Stimulated activated CD4-positive, alpha-beta T cell treated with anti-CD3 and anti-CD28 coated beads, Interleukin-1b, Interleukin-23, amount 100 ng/mL, for 1 hour (primary cell): ENCODE measurements at places on chromosomes 3 and 15.

- DNase-seq = no peak
Observed at GRCh38 chr3:181757694-181758306, 46.1 kb downstream of the SOX2 start.

- no peak for DNase-seq
Observed at GRCh38 chr3:176814285-176814684, 383.0 kb downstream of the TBL1XR1 start.

- no peak for DNase-seq
Observed at GRCh38 chr3:186989429-186989828, 59.1 kb downstream of the ST6GAL1 start.

DNA sequence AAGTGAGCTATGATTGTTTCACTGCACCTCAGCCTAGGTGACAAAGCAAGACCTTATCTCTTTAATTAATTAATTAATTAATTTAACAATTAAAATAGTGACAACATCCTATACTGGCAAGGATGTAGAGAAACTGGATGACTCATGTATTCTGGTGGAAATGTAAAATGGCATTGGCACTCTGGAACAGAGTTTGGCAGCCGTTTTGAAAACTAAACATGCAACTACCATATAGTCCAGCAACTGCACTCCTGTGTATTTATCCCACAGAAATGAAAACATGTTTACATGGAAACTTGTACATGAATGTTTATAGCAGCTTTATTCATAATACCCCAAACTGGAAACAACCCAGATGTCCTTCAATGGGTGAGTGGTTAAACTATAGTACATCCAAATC, 56.6 kb downstream of the ANP32A start:
- no peak for DNase-seq

- no peak for DNase-seq
Observed at GRCh38 chr15:38610748-38611147, 46.1 kb upstream of the RASGRP1 start.

- no peak for DNase-seq
Observed at GRCh38 chr3:98814817-98815420, 51.8 kb downstream of the ST3GAL6 start.

GRCh38 chr3:10391391-10391790, 70.5 kb upstream of the SEC13 start:
- DNase-seq = no peak

DNA sequence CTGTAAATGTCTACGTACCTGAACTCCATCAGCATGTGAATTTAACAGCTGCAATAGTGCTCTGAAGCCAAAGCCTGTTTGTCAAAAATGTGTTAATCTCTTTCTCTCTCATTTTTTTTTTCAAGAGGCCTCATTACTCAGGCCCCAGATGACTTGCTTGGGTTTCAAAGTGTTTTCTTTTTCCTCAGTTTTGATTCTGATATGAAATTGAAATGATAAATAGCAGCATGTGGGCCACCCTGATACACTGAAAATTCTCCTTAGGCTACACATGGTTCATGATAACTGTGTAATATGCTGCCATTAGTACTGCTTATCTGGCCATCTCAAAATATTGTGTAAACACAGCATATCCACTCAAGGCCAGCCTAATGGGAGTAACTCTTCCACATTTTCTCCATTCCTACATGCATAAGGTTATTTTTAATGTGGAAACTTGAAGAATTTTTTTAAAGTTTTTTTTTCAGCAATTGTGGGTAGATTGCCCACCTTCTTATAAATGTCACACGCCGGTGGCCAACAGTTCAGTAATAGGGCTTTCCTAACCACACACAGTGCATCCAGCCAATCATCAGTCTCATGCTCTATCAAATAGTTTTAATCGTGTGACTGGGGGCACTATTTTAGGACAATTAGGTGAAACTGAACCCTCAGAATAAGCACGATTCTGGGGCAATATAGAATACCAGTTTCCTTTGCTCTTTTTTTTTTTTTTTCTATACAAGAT, 13.1 kb upstream of the DENND4A start:
- no peak for DNase-seq

DNA sequence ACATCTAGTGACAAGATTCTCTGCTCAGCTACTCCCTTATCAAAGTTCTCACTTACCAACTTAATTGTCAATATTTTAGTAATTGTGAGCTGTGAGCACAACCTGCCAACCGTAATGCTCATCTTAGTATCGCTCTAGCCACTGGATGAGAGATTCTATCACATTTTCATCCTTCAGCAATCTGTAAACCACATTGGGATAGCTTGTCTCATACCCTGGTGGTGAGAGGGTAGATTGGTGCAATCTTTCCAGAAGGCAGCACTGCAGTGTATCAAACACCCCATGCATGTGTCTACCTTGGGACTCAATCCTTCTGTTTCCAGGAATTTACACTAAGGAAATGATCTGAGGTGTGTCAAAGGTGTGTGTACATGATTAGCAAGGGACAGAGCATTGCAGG, 18.9 kb upstream of the ATP8B4 start:
- DNase-seq = no peak

DNA sequence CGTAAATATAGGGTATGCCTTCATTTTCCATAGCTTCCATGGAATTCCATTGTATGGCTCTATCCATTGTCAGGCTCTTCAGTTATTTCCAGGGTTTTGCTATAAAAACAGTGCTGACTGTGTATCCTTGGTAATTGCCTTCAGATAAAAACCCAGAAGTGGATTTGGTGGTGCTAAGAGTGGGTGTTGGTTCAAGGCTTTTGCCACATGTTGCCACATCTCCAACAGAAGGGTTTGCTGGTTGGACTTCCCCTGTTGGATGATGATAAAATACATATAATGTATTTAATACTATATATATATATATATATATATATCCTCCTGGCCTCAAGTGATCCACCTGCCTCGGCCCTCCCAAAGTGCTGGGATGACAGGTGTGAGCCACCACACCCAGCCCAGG, 97.8 kb downstream of the FLNB start:
- DNase-seq = no peak

DNA sequence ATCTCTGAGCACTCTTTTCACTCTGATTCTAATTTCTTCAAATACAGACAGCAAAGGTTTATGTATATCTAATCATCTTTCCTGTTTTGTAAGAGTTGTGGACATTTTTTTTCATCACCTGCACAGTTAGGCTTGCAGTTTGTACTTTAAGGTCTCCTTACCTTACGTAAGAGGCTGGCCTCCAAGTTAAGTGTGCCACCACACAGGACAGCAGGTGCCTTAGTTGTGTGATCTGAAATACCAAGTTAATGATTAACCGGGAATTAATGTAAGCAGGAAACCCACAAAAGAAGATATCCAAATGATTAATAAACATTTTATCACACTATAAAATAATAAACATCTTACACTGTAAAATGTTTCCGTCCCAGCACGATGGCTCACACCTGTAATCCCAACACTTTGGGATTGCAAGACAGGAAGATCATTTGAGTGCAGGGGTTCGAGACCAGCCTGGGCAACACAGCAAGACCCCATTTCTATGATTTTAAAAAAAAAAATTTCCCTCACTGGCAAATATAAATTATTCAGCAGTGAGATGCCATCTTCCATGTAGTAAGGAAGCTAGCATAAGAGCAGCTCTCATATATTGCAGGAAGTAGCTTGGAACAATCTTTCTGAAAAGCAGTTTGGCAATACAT, 87.7 kb upstream of the LIMD1 start:
- DNase-seq = no peak

GRCh38 chr15:22954798-22955543, 25.2 kb downstream of the CYFIP1 start:
- no peak for DNase-seq

GRCh38 chr3:13896473-13897154, 16.7 kb upstream of the WNT7A start:
- DNase-seq = no peak

- no peak for DNase-seq
Observed at GRCh38 chr3:81684751-81685395, 76.6 kb downstream of the GBE1 start.

GRCh38 chr3:97899331-97899730, 72.9 kb downstream of the RIOX2 start:
- no peak for DNase-seq

GRCh38 chr15:35311615-35312014, 226.5 kb upstream of the NANOGP8 start:
- DNase-seq = no peak

DNA sequence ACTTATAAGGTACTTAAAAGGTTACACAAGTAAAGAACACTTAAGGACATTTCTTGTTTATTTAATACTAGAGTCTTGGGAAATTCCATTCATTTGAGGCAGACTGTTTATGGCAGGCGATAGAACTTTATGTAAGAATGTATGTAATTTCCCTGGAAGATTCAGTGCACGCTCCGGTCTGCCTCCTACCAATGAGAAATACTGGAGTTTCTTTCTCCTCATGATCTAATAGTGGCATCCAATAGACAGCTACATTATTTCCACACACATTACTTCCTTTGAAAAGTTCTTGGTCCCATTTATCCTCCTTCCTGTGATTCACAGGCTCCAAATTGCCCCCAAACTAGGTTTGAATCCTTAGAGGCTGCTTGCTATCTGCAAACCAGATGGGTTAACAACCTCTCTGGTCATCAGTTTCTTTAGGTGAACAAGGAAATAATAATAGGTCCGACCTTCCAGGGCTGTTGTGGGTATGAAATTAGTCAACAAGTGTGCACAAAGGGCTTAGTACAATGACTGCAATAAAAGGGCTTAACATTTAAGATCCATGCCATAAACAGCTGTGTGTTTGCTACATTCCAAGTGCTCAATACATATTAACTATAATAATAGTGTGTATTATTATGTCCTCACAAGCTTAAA, 30.7 kb downstream of the EIF4E3 start:
- DNase-seq = no peak

DNA sequence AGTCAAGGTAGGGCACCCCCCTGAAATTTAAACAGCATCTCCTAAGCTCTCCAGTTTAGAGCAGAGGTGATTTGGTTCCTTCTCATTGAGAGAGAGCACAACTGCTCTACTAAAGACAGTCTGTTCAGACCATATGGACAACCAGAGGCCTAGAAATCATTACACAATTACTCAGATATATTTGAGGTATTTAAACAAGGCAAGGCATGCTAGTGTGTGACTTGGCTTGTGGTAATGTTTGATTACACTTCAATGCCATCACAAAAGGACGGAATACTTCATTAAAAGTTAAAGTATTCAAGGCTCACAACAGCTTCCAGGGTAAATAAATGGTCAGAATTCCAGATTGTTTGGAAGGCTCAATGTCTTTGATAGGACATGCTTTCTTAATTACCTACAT, 110.2 kb downstream of the LRTM1 start:
- DNase-seq = no peak

GRCh38 chr3:129575997-129576384, 30.5 kb downstream of the PLXND1 start:
- no peak for DNase-seq

GRCh38 chr3:144662729-144663128, 691.1 kb downstream of the DIPK2A start:
- no peak for DNase-seq

DNA sequence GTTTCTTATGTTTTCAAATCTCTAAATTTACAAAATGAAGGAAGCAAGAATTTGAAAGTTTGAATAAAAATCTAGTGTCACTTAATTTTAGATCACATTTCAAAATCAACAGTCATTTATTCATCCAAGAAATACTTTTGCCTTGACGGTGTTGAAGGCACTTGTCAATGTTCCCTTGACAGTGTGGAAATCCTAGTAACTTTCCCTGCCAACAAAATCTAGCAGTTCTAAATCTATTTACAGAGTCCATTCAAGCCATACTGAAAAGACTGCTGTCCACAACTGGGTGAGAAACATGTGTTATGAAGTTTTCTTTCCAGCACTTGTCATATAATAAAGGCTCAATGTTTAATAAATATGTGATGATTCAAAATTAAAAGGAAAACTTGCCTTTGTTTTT, 8.6 kb upstream of the MAP2K5 start:
- DNase-seq = no peak

DNA sequence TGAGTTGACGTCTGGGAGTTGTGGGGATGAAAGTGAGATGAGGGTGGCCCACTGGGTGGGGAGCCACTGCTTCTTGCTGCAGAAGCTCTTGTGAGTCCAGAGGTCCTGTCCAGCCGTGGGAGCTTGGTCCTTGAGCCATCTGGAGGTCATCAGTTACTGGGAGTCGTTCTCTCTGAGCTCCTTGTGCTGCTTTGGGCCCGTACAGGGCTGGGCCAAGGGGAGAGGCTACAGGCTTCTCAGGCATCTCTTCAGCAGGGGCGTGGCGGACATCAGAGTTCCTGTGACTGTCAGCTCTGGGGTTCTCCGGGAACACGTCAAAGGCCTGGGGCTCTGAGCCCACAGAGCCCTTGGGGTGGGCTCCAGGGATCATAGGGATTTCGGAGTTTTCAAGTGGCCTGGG, 2.6 kb downstream of the PRRT3 start:
- DNase-seq = no peak

GRCh38 chr3:152860736-152861135, 25.8 kb downstream of the P2RY1 start:
- DNase-seq = no peak

- DNase-seq = no peak
Observed at GRCh38 chr15:58520464-58520863, 88.7 kb downstream of the LIPC start.

- DNase-seq = no peak
Observed at GRCh38 chr3:177378168-177378567, 180.9 kb upstream of the TBL1XR1 start.

DNA sequence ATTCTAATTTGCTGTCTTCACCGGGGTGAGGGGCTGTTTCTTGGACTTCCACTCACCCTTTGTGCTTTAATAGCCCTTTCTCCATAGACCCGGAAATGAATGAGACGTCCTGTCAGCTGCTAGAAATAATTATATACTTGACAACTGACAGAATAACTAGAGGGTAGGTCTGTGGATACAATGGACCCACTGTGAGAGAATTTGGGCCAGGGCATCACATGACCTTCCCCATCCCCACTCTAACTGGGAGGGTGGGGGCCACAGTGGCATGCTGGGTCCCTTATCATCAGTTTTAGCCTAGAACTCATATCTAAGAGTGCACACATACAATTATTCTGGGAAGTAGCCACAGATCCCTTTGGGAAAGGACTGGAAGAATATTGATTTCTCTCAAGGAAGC, 25.9 kb upstream of the MINAR1 start:
- DNase-seq = no peak

GRCh38 chr15:70252056-70252950, 154.6 kb upstream of the TLE3 start:
- no peak for DNase-seq

- DNase-seq = no peak
Observed at GRCh38 chr3:78455166-78455565, 1312.6 kb downstream of the ROBO1 start.

GRCh38 chr3:71194785-71195184, 388.7 kb downstream of the FOXP1 start:
- no peak for DNase-seq

DNA sequence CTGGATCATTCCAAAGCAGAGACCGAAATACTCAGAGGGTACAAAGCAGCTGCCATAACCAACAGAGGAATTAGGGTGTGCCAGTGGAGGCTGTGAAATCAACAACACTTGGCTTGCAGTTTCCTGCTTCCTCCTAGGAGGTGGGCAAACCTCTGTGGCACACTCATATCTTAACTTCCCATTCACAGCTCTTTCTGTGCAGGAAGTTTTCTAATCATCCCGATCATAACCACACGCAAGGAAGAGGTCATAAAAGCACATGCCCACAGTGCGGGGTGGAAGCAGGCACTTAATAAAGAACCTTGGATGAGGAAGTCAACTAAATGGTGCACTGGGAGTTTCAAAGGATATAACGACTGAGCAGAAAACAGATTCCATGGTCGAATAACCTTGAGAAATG, 5.1 kb downstream of the SCAMP2 start:
- DNase-seq = no peak
